ENCODE measurements at places on chromosomes 6 and 20.

- DNase-seq, result peak; percentile 52
Observed at GRCh38 chr6:40788661-40789655, 201.8 kb upstream of the LRFN2 start.

GRCh38 chr6:162727322-162728182 lies at the start of the genes PACRG and PRKN:
Gene PACRG, plus strand, starts transcription at chr6:162727974.
Gene PRKN, minus strand, starts transcription at chr6:162727766.
- DNase-seq, result peak; percentile 99

DNA sequence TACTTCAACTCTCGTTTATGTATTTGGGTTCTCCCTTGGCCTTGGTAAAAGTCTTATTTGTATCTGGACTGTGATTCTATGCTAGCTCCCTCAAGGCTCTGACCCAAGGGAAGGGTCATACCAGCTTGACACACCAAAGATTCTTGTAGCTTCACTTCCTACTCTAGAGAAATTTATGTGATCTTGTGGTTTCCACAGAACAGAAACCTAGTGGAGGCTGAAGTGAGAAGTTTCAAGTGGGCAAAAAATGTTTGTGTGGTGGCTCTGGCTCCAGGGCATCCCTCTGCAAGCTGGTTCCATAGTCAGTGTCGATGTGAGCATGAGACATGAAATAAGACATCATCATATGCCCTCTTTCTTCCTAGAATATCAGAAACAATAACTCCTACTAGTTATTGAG lies 48.1 kb upstream of the TNFRSF21 start:
- DNase-seq, result no peak

- DNase-seq, result no peak
Observed at GRCh38 chr6:97440590-97441176, 157.7 kb upstream of the MMS22L start.

- DNase-seq, result no peak
Observed at GRCh38 chr6:3625149-3625979, 126.1 kb downstream of the PXDC1 start.

DNA sequence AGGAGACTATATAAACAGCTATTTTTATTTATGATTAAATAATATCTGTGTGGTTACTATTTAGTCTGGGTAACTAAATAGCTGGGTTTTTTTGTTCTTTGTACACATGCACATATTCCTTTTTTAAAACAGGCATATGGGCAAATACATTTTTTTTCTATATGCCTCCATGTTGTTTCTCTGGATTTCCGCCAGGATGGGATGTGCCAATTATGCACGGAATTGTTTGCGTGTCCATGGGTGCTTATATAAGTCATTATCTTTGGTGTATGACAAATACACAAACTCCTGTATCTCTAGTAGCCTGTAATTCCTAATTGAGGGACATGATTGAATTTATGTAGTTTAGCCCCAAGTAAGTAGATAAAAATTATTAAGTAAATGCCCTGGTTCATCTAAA lies 226.9 kb downstream of the BCKDHB start:
- DNase-seq, result no peak

DNA sequence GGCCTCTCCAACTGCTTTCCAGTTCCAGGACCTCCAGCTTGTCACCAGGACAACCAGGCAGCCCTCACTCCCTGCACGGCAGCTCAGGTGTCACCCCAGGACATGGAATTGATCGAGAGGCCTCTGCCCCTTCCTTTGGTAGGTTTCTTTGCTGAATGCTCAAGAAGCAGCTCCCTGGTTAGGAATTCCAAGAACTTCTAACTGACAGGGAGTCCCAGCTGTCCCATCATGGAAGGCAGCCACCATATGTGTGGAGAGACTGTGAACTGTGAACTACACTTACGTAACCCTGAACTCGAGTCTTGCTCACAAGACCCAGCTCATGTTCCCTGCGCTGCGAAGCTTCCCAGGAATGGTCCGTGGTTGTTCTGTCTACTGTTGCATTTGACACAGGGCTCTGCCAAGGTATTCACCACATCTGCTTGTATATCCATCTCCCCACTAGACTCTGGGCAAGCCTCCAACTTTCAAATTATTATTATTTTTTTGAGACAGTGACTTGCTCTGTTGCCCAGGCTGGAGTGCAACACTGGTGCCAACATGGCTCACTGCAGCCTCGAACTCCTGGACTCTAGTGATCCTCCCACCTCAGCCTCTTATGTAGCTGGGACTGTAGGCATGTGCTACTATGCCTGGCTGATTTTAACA lies 35.7 kb downstream of the MGME1 start:
- DNase-seq, result no peak

Measured in activated naive CD8-positive, alpha-beta T cell treated with anti-CD3 and anti-CD28 coated beads, Interleukin-2, amount 10 ng/mL, durations not matched to agents 7 days and 5 days (primary cell).